Activated T-cell treated with anti-CD3 and anti-CD28 coated beads, Interleukin-2, amount 50 U/mL, for 72 hours (primary cell): ENCODE measurements at places on chromosomes 12 and 14.

DNA sequence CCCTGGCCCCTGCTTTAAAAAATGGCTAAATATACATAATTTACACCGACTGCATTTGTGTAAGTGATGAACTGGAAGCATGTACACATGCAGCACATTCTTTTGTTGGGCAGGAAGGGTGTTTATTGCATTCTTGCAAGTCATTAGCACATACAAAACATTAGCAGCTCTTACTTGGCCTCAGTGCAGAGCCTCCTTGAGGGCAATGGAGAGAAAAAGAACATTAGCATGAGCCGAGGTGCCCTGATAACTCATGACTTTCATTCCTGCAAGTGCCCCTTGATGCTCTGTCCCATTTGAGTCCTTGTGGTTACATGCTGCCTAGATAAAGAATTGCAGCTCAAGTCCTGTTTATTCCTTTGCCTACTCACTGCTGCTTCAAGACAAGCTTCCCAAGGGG, 61.9 kb downstream of the PAX9 start:
- DNase-seq: no peak

GRCh38 chr14:102318781-102319276, 717 bp upstream of the ZNF839 start:
- DNase-seq: no peak

- no peak for DNase-seq
Observed at GRCh38 chr14:38127784-38128183, 79.9 kb upstream of the SSTR1 start.

GRCh38 chr12:54258201-54258681, 21.7 kb downstream of the CBX5 start:
- DNase-seq: no peak

- peak; percentile 55 for DNase-seq
Observed at GRCh38 chr14:38721822-38722431, 381.1 kb downstream of the SEC23A start.

- DNase-seq: no peak
Observed at GRCh38 chr12:11638315-11638916, 11.1 kb upstream of the ETV6 start.

- DNase-seq: no peak
Observed at GRCh38 chr12:47851303-47851952, 31.7 kb upstream of the HDAC7 start.

DNA sequence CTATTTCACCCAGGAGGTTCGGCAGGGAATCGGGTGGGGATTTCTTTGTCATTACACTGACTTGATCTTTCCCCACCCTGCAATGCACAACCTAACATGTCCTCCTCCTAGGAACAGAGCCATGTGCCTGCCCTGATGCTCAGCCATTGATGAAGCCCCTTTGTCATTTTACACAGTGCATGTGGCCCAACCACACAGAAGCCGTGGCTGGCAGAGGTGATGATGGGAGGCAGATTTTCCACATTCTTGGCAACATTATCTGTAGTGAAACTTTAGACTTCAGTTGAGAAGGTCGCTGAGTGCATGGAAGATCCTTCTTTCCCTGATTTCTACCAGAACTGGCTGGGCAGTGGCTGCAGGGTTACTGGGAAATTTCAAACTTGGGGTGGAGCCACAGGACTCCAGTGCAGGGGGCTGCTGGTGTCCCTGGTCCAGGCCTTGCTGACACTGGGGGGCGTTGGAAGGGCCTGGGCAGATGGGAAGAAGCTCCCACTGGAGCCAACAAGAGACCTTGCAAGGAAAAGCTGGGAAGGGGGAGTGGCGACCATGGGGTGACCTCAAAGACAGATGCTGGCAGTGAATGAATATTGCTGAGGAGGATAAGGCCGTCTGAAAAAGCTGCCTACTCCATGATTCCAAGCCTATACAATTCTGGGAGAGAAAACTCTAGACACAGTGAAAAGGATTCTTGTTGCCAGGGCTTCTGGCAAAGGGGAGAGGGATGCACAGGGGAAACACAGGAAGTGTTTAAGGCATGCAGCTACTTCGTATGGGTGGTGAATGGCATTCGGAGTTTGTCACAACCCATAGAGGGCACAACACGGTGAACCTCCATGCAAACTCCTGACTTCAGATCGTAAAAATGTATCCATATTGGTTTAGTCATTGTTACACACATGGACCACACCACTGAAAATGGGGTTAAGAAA, 41.8 kb upstream of the P2RX7 start:
- no peak for DNase-seq

DNA sequence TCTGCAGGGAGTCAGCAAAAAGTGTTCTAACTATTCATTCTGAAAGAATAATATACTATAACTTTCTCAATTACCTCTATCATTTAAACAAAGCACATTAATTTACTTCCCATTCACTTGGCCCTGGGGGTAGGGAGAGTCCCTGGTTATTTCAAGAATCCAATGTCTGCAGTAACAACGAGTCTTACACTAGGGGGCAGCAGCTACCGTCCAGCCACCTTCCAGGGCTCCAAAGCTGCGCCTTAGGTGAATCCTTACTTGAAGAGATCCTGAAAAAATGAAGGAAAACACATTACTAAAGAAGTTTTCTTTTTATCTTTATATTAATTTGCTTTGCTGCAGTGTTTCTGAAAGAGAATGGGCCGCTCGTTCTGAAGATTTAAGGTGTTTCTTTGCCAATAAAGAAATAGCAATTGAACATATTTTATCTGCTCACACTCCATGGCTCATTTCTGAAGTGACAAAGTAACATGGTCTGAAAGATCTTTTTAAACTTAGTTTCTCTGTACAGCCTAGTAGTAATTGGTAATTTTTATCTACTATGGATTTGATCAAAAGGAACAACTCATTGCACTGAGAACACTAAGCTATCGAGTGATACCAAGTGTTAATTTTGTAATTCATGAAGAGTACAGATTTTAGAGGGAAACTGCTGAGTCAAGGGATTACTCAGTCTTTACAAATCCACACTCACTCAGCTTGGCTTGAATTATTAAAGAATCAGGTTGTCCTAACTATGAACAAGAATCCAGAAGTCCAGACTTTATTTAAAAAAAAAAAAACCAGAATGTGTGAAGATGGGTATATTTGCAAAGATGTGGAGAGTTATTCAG, 27.6 kb downstream of the BHLHE41 start:
- DNase-seq: peak; percentile 58

DNA sequence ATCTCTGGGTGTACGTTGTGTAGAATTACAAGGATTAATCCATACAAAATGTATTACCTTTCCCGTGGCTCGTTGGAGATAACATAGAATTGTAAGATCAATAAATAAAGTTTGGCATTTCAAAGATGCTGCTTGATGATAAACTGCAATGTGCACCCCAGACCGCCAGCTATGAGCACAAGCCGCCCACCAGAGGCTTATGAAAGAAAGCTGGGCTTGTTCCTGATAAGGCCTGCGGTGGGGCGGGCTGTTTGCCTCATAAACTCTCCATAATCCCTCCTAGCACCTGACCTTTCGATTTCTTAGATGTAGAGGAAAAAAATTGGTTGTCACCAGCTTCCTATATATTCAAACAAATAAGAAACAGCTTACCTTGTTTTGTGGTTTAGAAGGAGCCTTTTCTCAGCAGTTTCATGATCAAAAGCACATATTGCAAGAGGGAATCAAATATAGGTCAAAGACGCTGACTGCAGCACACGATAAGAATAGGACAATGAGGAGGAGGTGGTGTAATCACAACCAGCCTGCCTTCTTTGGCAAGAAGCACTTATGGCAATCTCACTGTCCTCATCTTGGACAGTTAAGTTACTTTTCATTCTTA, 293.6 kb downstream of the RMST start:
- DNase-seq: no peak

DNA sequence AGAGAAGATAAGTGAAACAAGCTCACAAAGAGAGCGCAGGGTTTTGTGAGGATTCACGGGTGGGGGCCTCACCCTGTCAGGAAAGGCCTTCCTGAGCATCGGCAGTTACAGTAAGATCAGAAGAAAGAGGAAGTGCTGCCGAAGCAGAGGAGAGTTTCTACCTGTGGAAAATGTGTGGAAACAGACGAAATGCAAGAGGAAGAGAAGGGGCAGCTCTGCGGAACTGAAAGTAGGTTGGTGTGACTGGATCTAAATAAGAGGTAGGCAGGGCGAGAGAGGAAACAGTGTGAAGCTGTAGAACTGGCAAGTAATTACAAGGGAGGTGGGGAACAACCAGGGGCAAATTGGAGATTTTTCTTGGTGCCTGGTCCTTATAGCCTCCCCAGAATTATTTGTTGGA, 2.6 kb downstream of the GPR68 start:
- DNase-seq: no peak

- no peak for DNase-seq
Observed at GRCh38 chr12:52004042-52004648, 2.6 kb upstream of the TAMALIN start.

DNA sequence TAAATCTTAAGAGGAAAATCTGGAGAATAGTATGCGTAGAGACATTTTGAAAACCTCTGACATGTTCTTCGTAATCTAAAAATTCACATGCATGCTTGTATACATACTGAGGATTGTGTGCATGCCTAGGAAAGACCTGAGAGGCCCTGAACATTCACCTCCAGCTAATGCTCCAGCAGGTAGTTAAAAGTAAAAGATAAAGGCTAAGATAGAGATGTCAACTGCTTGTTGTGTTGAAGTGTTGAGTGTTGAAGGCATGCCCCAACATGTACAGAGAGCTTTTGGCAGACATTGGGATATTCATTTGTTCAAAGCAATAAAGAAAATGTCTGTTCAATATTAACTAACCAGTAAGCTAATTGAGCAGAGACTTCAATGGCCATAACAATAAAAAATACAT, 118.6 kb upstream of the SYT1 start:
- no peak for DNase-seq

- DNase-seq: peak; percentile 37
Observed at GRCh38 chr12:32494656-32495055, 95.3 kb downstream of the FGD4 start.

GRCh38 chr14:96362071-96362964, 823 bp downstream of the ATG2B start:
- DNase-seq: peak; percentile 62

DNA sequence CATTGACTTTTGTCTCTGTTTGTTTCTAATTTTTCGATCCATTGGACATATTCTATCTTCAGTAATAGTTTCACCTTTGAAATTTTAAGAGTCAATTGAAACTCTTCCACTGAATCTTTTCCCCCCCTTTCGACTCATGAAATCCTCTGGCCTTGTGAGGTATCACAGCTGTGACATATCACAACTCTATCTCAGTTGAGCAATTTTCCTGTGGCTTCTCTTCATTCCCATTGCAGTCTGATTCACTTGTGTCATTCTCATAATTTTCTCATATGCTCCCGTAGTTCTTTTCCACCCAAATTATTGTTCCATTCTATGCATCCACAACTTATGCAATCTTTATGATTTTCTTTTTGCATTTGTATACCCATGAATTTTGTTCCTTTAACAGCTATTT, 261.6 kb downstream of the DACT1 start:
- DNase-seq: no peak

DNA sequence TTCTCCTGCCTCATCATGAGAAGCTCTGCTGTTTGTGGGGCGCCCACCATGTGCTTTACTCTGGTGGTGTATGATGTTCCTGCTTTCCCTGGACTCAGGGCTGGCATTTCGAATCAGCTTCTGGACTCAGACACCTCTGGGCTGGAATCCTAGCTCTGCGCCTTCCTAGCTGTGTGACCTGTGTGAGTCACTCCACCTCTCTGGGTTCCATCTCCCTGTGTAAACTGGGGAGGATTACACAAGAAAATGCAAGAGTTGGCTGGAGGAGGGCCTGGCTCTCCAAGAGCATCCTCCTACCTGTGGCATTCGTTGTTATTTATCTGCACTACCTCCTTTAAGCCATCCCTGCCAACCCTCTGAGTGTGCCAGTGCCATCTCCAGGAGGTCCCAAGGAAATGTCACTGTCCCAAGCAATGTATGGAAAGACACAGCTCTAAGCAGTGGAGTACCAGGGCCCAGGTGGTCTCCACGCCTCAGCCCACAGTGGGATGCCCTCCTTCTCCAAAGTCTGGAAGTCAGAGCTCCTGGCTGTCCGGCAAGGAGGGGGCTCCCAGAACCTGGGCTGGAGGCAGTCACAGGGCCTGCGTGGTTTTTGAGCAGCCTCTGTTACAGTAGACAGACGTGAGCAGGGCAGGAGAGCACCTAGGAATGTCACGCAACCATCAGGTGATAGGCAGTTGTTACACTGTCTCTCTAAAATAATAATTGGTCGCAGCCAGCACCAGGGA, 7.3 kb upstream of the TNFAIP2 start:
- DNase-seq: no peak

DNA sequence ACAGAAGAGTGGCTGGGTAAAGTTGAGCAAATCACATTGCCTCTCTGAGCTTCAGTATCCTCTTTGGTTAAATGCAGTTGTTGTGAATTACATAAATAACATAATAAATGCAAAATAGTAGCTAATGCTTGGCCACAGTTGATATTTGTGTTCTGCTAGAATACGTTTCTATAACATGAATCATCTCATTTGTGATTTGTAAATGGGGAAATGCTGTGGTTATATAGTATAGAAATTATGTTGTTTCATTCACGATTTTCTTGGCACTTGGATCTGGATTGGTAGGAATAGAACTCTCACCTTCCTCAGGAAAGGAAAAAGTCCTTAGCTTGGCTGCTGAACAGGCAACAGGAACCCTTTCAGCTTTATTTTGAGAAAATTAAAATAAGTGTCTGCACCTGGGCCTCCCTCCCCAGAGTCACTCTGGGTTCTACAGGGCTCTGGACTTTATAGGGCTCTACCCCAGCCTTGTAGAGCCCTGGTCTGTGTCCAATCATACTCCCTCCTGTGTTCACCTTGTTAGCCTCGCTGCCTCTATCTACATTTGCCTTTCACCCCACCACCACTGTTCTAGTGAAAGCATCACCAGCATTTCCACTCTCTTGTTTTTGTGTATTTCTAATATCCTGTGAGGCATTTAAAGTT, 107.7 kb upstream of the BCAT1 start:
- no peak for DNase-seq

DNA sequence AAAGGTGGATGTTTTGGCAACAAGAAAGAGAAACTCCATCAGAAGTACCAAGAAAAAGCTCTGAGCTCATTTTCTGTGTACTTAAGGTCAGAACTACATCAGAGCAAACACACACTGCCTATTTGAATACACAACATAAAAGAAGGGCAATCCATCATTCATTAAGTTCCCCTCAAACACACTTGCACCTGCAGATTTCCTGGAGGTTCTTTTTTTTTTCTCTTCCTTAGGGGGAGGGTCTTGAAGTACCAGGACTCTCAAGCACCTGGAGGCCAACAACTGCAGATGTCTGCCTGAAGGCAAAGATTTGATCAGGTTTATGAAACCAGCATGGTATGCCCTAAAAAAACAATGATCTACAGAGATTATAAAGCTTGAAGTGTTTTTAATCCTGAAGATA, 26.1 kb upstream of the PTHLH start:
- DNase-seq: no peak

DNA sequence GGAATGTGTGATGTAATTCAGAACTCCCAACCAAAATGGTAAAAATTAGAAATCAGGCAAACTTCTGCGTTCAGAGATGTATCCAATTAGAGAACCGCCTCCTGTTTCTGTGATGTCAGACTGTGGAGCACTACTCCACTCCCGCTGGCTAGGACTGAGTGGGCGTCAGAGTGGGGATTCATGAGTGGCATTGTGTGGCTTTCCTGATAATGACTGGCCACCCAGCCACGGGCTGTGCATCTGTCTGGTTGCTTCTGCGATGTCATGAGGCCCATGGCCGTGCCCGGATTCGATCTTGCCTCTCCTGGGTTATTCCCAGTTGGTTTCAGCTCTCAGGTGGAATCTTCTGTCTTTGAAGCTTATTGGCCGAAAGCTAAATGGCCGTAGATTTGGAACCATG, 87.1 kb upstream of the KCNA1 start:
- no peak for DNase-seq

- DNase-seq: no peak
Observed at GRCh38 chr12:76848132-76848531, 30.7 kb downstream of the CSRP2 start.

GRCh38 chr12:49537231-49537751, 1.5 kb upstream of the KCNH3 start:
- DNase-seq: no peak
